Chondrocyte (in vitro differentiated cells): ENCODE measurements at places on chromosomes 16 and 17. TPM values are rescaled to one million over a fixed set of nuclear protein-coding genes. Genes with fewer than 3 reads are reported as not detected.

GRCh38 chr16:4461250-4462085 is 13.0 kb downstream of the NMRAL1 start:
- DNase-seq = no peak

GRCh38 chr17:45906237-45906636 is 11.9 kb downstream of the MAPT start:
- no peak for DNase-seq

- DNase-seq = no peak
Measured at GRCh38 chr16:62249069-62249468, 212.8 kb upstream of the CDH8 start.

DNA sequence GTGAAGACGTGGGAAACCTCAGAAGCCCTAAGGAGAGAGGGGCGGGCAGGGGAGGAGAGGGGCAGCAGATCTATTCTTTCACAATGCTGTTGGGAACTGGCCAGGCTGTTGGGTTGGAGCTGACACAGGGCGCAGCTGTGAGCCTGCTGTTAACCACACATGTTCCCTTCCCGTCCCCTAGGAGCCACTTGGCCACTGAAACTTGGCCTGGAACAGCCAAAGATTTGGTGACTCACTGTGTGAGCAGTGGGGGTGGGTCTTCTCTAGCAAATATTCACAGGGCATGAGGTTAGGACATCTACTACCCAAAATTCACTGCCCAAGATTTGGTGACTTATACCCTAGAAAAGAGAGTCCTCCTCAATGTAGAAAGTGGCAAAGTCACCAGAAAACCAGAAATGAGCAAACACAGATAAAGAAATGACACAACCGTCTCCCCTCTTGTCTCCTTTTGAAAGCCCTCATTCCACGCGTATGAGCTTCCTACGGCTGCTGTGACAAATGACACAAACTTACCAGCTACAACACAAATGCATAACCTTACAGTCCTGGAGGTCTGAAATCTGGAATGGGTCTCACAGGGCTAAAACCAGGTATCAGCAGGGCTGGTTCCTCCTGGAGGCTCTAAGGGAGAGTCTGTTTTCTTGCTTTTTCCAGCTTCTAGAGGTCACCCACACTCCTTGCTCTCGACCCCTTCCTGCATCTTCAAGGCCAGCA is 6.3 kb downstream of the TBC1D16 start:
- no peak for DNase-seq

- no peak for DNase-seq
Measured at GRCh38 chr17:8952191-8952590, 13.3 kb downstream of the PIK3R5 start.

GRCh38 chr17:78789663-78790181 is 7.6 kb upstream of the CYTH1 start:
- DNase-seq = peak; percentile 57

GRCh38 chr17:63189930-63190329 is 223.9 kb downstream of the TANC2 start:
- no peak for DNase-seq

DNA sequence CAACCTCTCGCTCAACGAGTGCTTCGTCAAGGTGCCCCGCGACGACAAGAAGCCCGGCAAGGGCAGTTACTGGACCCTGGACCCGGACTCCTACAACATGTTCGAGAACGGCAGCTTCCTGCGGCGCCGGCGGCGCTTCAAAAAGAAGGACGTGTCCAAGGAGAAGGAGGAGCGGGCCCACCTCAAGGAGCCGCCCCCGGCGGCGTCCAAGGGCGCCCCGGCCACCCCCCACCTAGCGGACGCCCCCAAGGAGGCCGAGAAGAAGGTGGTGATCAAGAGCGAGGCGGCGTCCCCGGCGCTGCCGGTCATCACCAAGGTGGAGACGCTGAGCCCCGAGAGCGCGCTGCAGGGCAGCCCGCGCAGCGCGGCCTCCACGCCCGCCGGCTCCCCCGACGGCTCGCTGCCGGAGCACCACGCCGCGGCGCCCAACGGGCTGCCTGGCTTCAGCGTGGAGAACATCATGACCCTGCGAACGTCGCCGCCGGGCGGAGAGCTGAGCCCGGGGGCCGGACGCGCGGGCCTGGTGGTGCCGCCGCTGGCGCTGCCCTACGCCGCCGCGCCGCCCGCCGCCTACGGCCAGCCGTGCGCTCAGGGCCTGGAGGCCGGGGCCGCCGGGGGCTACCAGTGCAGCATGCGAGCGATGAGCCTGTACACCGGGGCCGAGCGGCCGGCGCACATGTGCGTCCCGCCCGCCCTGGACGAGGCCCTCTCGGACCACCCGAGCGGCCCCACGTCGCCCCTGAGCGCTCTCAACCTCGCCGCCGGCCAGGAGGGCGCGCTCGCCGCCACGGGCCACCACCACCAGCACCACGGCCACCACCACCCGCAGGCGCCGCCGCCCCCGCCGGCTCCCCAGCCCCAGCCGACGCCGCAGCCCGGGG is 1.3 kb downstream of the FOXC2 start:
- DNase-seq = no peak

- no peak for DNase-seq
Measured at GRCh38 chr16:1398826-1399581, 15.5 kb downstream of the UNKL start.

- DNase-seq = no peak
Measured at GRCh38 chr17:50076221-50076590, 18.9 kb upstream of the PDK2 start.

The VASN gene
- 79.7 to 82.0 TPM (median 81.8 TPM) in 3 replicates for total RNA-seq
